ENCODE measurements at places on chromosomes 12 and 14.

- DNase-seq, result peak; percentile 38
Measured at GRCh38 chr12:111093428-111094142, 173.2 kb upstream of the MYL2 start.

GRCh38 chr14:23033251-23033727, 1.4 kb downstream of the PSMB5 start:
- DNase-seq, result no peak

GRCh38 chr12:39574378-39574777, 45.2 kb downstream of the ABCD2 start:
- no peak for DNase-seq

DNA sequence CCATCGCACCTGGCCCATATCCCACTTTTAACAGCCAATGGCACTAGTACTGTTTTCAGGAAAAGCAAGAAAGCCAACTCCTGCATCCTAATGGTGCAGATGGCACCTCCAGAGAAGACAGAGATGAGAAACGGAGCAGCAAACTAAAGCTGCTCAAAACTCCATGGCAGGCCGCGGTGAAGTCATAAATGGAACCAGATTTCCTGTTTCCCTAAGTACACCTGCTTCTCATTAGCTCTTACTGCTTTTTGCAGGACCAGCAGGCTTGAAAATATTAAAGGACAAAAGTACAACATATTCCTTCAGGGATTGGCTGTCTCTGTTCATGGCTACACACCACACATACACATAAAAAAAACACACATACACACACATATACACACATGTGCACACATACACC, 36.7 kb upstream of the LGALS3 start:
- DNase-seq, result no peak

DNA sequence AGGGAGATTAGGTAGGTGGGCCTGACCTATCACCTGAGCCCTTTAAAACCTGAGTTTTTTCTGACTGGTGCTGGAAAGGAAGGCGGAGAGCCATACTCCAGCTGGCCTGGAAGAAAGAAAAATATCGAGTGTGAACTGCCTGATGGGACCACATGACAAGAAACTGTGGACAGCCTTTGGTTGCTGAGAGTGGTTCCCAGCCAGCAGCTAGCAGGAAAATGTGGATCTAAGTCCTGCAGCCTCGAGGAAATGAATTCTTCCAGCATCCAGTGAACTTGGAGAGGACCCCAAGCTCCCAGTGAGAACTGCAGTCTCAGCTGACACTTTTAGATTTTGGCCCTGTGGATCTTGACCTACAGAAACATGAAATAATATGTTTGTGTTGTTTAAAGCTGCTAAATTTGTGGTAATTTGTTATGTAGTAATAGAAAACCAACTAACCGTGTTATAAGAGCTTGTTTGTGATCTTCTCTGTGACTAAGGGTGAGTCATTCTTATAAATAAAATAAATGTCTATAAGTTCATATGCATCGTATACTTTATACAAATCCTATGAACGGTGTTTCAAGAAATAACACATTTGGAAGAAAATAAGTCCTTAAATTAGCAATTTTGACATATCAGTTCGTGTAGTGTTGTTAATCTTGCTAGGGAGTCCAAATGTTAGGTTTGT, 359.6 kb downstream of the BMP4 start:
- DNase-seq, result no peak

GRCh38 chr12:2017546-2018337, 13.5 kb upstream of the DCP1B start:
- no peak for DNase-seq

All from naive thymus-derived CD8-positive, alpha-beta T cell (primary cell).